ENCODE measurements at places on chromosomes 1 and 21.
A peak's percentile ranks its signal among the peaks of the same experiment; 100 is the strongest.

DNA sequence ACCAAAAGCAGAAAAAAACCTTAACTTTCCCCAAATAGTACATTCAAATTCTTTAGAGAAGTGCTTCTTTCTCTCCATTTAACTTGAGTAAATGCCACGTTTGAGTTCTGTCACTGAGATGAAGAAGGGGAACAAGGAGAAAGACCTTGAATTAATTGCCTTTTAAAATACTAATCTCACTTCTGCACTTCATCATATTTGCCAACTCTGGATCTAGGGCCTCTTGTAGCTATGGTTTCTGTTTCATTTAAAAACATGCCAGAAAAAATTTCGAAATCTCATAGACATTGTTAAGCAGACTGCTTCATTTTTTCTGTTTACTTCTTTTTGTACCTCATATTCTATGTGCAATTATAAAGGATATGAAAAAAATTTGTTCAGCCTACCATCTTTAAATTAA, 24.6 kb downstream of the MIXL1 start:
- DNase-seq, result no peak

GRCh38 chr1:9615316-9616063, 26.8 kb downstream of the TMEM201 start:
- no peak for DNase-seq

GRCh38 chr1:244680667-244681066, 27.7 kb downstream of the DESI2 start:
- peak; percentile 38 for DNase-seq

GRCh38 chr1:167789501-167789900, 67.7 kb downstream of the MPZL1 start:
- DNase-seq, result peak; percentile 67

- peak; percentile 69 for DNase-seq
These were observed 35.3 kb downstream of the EPHB2 start for GRCh38 chr1:22745669-22746585.
